ENCODE measurements at places on chromosomes 5 and 9.
A peak's percentile ranks its signal among the peaks of the same experiment; 100 is the strongest.

DNA sequence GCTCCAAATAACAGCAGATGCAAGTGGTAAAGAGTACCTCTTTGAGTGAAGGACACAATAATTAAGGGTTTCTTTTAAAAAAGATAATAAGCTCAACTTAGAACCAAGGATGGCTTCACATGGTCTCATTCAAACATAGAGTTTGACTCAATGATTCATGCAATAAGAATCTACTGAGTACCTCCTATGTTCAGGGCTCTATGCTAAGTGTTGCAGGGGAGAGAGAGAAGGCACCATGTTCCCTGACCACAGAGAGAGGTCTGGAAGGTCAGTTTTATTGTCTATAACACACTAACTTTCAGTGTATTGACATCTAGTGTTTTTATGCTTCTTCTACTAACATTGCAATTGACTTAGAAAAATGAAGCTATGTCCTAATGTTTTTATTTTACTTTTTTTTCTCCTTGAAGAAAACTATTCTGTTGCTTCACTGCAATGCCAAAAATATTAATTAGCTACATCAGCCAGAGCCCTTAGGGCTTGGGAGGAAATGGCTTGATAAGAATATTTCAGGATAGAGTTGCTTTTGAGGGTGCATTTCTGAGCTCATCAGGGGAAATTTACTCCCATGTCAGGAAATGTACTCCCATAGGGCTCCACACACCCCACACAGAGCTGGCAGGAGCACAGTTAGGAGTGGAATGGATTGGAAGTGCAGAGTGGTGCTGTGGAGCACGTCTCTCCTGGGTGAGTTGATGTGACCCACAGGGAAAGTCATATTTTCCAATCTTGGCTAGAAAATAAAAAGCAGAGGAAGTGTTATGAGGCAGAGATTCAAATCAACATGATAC is 106.6 kb downstream of the PDE8B start:
- no peak for DNase-seq

GRCh38 chr5:171673328-171673727 is 112.3 kb upstream of the SMIM23 start:
- no peak for DNase-seq

- DNase-seq: peak; percentile 48
Observed at GRCh38 chr9:89380437-89381307, 62.4 kb downstream of the SECISBP2 start.

GRCh38 chr9:78309066-78309465 is 12.1 kb downstream of the PSAT1 start:
- DNase-seq: no peak

GRCh38 chr9:93531374-93531773 is 45.0 kb upstream of the PHF2 start:
- no peak for DNase-seq

GRCh38 chr5:78819707-78820106 is 165.4 kb downstream of the ARSB start:
- no peak for DNase-seq

DNA sequence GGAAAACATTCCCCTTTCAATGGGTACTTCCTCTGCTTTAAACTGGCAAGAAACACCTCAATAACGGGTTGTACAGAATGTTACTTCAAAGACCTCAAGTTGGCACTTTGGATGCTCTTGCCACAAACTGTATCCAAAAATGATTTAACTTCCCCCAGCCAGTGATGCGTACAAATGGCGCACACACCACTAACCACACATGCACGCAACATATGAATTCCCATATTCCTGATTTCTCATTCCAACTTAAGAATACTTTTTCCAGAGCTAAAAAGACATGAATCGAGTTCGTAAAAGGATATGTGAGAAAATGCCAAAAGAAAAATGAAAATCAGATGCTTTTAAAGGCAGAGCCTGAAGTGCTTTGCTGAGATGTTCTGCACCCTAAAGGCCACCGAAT is 388.0 kb upstream of the PIK3R1 start:
- no peak for DNase-seq

GRCh38 chr5:179290681-179291540 is 54.4 kb downstream of the ADAMTS2 start:
- DNase-seq: no peak

Data from H7 (cell line).